NCI-H1436 (cell line): ENCODE measurements at places on chromosomes 3 and 15.
A peak's percentile ranks its signal among the peaks of the same experiment; 100 is the strongest.

DNA sequence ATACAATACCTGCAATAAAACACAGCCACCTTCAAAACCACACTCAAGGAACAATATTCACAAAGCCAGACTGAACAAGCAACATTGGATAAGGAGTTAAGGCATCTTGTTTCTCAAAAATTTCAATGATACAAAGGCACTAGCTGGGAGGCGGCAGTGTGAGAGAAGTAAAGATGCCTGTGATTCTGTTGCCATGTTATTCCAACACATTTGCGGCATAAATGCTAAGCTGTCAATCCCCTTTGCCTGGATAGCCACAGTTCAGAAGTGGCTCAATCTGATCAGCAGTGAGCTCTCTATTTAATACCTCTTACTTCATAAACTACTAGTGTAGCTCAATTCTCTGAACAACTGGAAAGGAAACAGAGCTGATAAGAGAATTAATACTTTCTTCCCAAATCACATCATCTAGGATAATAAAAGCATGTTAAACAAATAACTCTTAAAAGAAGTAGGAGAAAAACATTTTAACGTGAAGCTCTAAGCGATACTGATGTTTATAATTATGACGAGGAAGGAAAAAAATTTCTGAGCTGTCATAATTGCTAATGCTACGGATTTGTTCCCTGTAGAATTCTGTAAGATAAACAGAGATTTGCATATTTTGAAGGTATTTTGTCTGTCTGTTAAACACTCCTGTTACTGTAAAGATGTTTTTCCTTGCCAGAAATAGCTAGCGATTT lies 358.4 kb downstream of the FOXP1 start:
- DNase-seq: no peak

GRCh38 chr3:47580481-47580880 lies 1.8 kb upstream of the CSPG5 start:
- DNase-seq: no peak

DNA sequence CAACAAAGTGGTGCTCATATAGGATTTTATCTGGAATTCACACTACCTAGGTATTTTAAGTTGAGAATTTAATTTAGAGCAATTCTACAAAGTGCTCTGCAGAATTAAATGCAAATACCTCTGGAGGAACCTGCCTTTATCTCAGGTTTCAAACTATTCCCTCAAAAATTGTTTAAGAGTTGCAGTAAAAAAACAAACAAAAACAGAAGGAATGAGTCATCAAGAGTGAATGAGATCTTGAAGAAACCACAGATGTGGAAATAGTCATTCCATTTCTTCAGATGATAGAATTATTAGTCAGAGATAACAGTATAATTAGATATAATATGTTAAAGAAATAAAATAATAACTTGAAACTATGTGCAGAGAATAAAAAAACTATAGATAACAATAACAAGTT lies 80.8 kb upstream of the SCN5A start:
- DNase-seq: no peak

DNA sequence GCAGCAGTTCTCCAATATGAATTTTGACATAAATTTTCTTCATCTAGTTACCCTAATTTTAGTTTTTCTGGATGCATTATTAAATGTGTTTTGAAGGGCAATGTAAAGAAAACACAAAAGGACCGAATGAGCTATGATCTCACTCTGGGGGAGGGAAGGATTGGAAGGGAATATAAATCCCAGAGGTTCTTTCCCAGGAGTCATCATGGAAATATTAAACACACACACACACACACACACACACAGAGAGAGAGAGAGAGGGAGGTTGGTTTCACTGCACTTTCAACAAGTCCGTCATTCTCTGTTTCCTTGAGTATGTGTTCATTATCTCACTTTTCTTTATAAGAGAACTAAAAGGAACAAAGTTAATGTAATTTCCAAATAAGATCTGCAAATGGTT lies 70.7 kb upstream of the DCBLD2 start:
- DNase-seq: no peak

- no peak for DNase-seq
Measured at GRCh38 chr15:52559575-52559974, 9.3 kb downstream of the ARPP19 start.

DNA sequence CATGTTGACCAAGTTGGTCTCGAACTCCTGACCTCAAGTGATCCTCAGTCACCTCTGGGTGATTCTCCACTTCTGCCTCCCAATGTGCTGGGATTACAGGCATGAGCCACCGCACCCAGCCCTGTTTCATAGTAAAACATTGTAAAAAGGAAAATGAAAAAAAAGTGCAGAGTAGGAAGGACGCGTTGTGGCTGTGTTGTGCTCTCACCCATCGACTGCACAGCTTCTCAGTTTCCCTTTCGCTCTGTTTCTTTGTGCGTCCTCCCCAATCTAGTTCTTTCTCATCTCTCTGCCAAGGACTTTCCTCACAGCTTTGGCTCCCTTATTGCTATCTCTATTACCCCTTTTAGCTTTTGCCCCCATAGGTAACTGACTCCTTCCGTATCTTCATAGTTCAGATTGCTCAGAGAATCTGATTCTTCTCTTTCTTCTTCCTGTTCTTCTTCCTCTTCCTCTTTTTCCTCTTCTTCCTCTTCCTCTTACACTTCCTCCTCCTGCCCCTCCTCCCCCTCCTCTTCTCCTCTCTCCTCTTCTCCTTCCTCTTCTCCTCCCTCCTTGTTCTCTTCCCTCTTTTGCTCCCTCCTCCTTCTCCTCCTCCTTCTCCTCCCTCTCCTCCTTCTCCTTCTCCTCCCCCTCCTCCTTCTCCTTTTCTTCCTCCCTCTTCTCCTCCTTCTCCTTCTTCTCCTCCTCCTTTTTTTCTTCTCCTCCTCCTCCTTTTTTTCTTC lies 81.1 kb upstream of the VGLL4 start:
- DNase-seq: no peak

GRCh38 chr15:60219866-60220265 lies 177.9 kb downstream of the ANXA2 start:
- no peak for DNase-seq

DNA sequence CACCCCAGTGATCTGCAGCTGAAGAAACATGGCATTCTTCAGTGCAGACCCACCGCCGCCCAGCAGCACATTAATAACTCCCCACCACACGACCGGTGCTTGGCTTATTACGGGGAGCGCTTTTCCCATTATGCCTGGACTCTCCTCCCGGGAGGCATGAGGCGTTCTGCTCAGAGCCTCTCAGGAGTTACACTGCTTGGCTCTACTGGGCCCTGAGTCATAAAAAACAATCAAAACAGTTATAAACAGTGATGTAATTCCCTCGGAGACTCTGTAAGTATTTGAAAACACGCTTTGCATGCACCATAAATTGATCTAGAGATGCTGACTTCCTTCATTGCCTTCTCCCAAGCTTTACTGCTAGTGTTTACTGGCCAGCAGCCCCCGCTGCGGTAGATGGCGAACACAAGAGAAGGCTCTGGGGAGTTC lies 77.1 kb upstream of the SNRPA1 start:
- DNase-seq: no peak

DNA sequence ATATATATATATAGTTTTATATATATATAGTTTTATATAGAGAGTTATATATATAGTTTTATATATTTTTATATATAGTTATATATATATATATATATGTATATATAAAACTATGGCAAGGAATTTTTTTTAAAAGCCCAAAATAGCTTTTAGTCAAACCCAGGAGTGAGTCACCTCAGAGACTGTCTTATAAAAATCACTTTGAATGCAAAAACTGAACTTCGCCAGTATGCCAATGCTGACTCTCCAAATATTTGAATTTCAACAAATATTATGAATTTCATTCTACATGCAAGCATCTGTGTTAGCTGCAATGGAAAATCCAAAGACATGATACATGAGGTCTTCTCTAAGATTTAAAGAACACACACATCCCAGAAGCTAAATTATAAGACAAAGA lies 132.8 kb upstream of the NR2F2 start:
- DNase-seq: no peak

DNA sequence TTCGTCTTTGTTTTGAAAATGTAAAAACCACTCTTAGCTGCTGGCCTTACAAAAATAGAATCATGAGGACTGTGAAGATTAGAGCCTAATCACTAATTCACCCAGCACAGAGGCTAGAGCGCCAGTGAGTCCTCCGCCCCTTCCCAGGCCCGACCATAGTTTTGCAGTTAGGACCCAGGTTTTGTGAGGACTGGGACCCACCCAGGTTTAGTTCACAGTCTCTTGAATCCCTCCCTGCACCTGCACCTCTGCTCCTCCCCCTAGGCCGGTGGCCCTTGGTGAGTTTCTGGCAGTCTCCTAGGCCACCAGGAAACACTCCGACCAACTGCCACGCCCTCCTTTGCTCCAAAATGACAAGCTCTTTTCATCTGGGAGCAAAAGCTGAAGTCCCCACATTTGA lies 136.0 kb upstream of the CCDC54 start:
- DNase-seq: no peak

- no peak for DNase-seq
Measured at GRCh38 chr15:77617476-77618230, 15.1 kb downstream of the LINGO1 start.

DNA sequence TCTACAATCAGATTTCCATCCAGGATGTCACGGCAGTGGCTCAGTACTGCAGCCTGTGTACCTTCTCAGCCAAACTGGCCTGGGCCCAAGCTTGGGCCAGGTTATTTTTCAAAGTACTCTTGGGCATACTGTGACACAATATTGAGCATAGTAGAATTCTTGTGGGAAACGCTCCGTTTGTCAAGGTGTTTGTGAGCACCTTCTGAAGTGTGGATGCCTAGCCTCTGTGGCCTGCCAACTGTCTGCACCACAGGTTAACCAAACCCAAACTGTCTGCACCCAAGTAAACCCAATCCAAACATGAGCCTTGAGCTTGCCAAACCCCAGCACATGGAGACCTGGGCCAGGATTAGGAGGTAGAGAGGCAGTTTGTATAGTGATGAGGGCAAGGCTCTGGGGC lies 25.4 kb downstream of the CTDSPL start:
- DNase-seq: no peak

GRCh38 chr3:14512281-14512941 lies 27.7 kb downstream of the GRIP2 start:
- no peak for DNase-seq

DNA sequence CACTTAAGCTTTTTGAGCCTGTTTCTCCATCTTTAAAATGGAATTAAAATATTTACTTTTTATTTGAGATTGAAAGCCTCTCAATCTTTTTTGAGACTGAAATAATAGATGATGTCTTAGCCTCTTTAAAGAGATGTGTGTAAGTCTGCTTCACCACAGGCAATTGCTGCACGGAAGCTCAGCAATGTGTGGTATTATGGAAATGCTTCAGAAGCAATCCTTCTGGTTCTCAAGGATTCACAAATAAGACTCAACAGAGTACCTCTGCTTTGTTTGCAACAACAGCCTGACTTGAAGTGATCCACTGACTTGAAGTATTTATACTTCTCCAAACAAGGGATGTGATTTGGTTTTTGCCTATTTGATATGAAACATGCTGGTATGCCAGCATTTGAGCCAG lies 332.0 kb upstream of the RASGRP1 start:
- no peak for DNase-seq

- no peak for DNase-seq
Measured at GRCh38 chr3:143806038-143806437, 42.2 kb downstream of the SLC9A9 start.

GRCh38 chr3:183015185-183015584 lies 34.8 kb upstream of the DCUN1D1 start:
- DNase-seq: no peak

DNA sequence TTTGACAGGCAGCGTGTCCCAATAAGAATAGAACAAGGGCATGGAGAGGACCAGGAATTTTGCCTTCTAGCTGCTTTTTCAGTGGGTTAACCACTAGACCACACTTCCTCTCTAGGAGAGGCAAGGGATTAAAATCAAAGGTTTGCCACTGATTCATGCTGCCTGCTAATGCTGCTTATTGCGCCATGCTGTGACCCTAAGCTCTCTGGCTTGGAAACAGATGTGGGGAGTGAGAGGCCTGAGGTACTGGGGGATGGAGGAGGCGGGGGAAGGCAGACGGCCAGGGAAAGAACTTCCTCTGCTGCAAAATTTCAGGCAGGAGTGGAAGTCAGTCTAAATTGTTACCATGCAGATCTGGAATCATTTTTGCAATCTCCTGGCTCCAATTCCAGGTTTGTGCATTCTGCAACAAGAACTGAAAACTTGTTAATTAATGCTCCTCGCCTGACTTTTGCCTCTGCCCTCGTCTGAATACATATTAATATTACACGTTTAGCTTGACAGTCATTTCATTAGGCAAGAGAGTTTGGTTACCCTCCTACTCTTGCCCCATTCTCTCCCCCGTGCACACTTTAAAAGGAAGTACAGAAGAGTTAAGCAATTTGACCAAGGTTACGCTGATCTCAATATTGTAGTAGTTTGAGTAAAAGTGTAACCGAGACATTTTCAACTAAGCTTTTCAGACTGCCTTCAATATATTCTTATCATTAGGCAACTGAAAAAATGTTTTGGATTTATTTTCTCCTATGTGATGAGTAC lies 121.7 kb upstream of the SPRED1 start:
- no peak for DNase-seq

GRCh38 chr3:150202711-150203110 lies 205.4 kb upstream of the TSC22D2 start:
- no peak for DNase-seq

- DNase-seq: no peak
Measured at GRCh38 chr15:71051539-71051938, 63.7 kb upstream of the THSD4 start.

GRCh38 chr3:45978006-45978761 lies 17.4 kb downstream of the FYCO1 start:
- DNase-seq: no peak

GRCh38 chr3:184355261-184356040 lies 6.0 kb downstream of the CLCN2 start:
- DNase-seq: no peak

GRCh38 chr3:53844262-53845102 lies 1.7 kb downstream of the CHDH start:
- no peak for DNase-seq

GRCh38 chr15:64315216-64315615 lies 40.8 kb downstream of the CSNK1G1 start:
- no peak for DNase-seq

GRCh38 chr3:26004172-26004571 lies 214.3 kb downstream of the OXSM start:
- no peak for DNase-seq

DNA sequence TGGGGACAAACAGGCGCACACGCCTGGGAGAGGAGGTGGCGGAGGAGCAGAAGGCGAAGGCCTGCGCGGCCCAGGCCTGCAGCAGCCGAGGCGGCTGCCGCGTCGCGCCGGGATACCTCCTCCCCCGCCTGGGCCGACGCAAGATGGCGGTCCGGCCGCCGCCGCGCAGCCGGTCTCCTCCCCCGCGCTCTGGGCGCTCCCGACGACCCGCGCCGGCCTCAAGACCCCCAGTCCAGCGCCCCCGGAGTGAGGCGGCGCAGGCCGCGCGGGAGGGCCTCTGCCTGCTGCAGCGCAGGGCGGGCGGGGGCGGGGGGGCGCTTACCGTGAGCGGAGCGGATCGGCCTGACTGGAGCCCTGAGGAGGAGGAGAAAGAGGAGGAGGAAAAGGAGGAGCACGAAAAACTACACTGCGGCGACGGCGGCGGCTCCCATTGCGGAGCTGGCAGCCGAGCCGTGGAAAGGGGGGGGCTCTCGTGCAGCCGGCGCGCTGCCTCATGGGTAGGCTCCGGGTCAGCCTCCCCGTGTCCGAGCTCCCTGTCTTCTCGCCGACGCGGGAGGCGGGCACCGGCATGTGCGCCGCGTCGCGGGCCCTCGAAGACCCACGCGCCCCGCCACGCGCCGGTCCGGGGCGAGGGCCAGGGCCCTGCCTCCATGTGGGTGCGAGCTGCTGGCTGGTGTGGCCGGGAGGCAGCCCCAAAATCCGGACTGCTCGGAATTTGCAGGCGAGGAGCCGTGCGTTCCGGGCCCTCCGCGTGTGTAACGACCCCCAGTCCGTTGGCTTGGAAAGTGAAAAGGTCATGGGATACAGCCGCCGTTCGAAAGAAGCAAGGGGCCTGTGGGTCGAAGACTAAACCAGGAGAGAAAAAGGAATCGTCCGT lies at the start of gene ZNF280D:
Gene ZNF280D (minus strand): TSS at position 374 of the 877 bp plus-strand sequence. CDS start 26,400 bp downstream, outside the sequence.
- DNase-seq: peak; percentile 74
